Fibroblast of skin of scalp (primary cell): ENCODE measurements at places on chromosomes 7 and 10.

DNA sequence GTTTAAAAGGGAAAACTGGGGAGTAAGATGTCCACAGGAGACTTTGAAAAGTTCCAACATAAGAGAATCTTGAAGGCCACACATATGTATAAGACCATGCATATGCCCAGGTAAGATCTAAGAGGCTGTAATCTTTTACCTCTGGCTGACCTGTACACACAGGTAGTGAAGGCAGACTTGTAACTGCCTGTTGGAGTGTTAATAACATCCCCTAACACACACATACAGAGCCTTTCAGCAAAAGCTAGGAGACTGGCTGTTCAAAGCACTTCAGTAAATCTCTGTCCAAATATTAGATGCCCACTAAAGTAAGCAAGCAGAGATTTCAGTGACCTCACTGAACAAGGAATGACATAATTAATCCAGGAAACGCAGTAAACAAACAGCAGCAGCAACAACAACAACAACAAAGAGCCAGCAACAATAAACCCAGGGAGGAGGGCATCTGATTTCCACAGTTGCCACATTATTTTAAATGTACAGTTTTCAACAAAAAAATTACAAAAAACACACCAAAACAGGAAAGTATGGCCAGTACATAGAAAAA lies 15.0 kb downstream of the CYP51A1 start:
- DNase-seq = no peak

- DNase-seq = no peak
These were observed 104.7 kb upstream of the LRGUK start for GRCh38 chr7:134022286-134022911.

DNA sequence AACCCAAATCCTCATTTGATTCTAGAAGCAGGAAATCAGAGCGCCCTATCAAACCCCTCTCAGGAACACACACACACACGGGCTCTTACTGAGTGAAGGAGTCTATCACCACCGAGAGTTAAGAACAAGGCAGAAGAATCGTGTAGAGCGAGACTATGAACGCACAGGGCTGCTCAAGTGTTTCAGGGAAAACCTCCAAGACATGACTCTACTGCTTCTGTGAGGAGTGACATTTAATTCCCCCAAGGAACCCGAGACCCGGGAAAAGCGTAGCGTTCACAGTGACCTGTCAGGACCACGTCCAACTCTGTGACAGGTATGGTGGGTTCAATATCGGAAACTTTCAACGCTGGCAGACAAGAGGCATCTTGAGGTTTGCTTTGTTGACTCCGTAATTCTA lies 21.6 kb downstream of the PITRM1 start:
- no peak for DNase-seq

- no peak for DNase-seq
These were observed 8.8 kb downstream of the PPIF start for GRCh38 chr10:79356104-79356503.

GRCh38 chr10:100743626-100744135 lies 1.7 kb upstream of the PAX2 start:
- peak; percentile 53 for DNase-seq

DNA sequence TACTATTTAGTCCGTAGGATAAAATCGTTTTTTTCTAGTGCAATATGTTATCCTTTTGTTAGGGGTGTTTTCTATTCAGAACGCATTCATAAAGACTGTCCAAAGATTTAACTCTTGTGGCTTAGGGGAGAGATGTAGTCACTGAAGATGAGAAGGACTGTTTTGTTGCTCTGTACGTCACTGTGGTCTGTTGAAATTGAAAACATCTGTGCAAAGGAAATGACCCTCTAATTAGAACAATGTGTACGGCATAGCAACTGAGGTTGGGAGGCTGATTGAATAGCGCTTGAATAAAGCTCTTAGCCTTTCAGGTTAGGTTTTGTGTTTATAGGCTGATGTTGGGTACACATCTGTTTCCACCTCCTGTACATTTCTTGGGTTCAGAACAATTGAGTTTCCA lies 453.4 kb upstream of the AKR1E2 start:
- peak; percentile 96 for DNase-seq
